ENCODE measurements at places on chromosomes 5 and 9.

DNA sequence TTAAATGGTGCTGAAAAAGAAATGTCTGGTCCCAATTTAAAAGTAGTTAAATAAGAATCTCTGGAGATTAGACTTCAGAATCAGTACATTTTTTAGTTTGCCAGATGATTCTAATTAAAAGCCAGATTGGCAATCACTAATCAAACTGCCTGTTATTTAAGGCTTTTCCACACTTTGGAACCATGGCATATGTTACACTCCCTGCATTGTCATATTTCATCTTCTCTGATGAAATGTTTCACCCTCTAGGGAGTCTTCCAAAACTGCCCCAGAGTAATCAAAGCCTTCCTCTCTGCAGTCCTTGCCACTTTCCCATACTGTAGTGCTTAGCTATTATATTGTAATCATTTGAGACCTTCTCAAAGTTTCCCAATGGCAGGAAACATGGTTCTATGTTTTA is 17.5 kb upstream of the OR13C9 start:
- no peak for DNase-seq
- H3K4me3 ChIP-seq: no peak overlapping the region
- no peaks in the 10 kb centered on the region for H3K27me3 ChIP-seq
- no peaks in the 10 kb centered on the region for H3K4me1 ChIP-seq
- H3K27ac ChIP-seq: no peak overlapping the region
- no peaks in the 10 kb centered on the region for H3K36me3 ChIP-seq

DNA sequence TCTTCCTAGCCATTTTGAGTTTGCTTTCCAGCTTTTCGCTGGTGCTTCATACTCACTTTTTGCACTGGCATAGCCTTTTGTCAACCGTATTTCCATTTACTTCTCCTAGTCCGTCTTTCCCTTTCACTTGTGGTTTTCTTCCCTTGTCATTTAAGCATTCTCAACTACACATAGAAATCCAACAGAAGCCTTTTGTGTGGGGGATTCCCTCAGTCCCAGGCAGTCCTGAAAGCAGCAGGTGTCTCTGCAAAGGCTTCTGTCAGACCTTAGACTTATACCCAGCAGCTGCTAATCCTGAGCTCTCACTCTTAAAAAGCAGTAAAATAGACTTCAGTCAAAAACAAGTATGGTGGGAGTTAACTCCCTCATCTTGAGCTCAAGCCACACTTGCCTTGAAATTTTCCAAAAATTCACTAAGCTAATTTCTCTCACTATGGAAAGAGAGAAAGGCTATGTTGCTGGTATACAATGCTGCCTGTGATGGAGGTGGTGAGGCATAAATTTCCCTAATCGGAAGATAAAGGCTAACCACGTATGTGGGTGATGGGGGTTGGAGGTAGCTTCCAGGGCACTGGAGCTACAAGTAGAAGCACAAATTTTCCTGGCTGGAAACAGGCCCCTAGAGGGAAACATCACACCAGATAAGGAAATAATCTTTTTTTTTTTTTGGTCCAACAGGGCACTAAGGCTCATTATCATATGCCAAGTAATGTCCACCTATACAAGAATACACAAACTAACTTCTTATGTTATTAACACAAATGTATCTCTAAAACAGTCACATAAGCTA is 34.8 kb upstream of the IFNK start:
- peaks cover 3% of the 10 kb centered on the region for H3K27me3 ChIP-seq
- peaks cover 4% of the 10 kb centered on the region for H3K36me3 ChIP-seq
- peak overlapping the region; percentile 7 for H3K27ac ChIP-seq
- peaks cover 31% of the 10 kb centered on the region for H3K4me1 ChIP-seq
- H3K4me3 ChIP-seq: no peak overlapping the region

- H3K27me3 ChIP-seq: no peaks in the 10 kb centered on the region
- no peaks in the 10 kb centered on the region for H3K4me1 ChIP-seq
- DNase-seq: no peak
- H3K4me3 ChIP-seq: no peak overlapping the region
Observed at GRCh38 chr5:176943816-176944215, 44.7 kb upstream of the HK3 start.

DNA sequence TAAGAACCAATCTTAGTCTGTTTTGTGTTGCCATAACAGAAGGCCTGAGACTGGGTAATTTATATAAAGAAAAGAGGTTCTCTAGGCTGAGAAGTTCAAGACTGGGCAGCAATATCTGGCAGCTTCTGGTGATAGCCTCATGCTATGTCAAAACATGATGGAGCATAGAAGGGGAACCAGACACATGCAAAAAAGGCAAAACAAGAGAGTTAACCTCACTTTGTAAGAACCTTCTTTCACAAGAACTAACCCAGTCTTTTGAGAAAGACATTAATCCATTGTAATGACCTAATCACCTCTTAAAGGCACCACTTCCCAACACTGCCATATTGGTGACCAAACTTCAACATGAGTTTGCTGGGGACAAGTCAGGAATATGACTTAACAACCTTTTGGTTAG is 37.3 kb downstream of the FSD1L start:
- H3K27ac ChIP-seq: no peak overlapping the region
- no peaks in the 10 kb centered on the region for H3K36me3 ChIP-seq
- DNase-seq: no peak
- H3K4me3 ChIP-seq: no peak overlapping the region

DNA sequence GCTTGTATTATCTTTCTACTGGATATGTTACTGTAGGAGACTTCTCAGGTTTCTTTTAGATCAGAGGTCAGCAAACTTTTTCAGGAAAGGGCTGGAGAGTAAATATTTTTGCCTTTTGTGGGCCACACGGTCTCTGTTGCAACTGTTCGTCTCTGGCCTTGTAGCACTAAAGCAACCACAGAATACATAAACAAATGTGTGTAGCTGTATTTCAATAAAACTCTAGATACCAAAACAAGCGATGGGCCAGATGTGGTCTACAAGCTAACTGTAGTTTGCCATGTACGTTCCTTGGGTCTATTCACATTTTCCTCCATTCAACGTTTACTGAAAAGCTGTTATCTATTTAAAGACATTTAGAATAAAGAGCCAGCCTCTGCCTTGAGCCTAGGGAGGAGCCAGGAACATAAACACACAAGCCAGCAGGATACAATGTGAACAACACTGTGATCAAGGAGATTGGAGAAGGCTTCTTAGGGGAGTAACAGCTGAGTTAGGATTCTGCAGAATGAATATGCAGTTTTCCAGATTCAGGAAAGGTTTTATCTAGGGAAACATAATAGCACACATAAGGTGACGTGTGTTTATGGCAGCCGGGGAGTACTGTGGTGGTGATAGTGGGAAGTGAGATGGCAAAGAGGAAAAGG is 33.0 kb upstream of the HOMER1 start:
- no peaks in the 10 kb centered on the region for H3K27me3 ChIP-seq
- no peak for DNase-seq
- H3K4me1 ChIP-seq: no peaks in the 10 kb centered on the region
- H3K27ac ChIP-seq: no peak overlapping the region
- no peaks in the 10 kb centered on the region for H3K36me3 ChIP-seq
- no peak overlapping the region for H3K4me3 ChIP-seq

GRCh38 chr9:734831-735511 is 106.5 kb upstream of the DMRT1 start:
- no peak overlapping the region for H3K27ac ChIP-seq
- no peak for DNase-seq
- H3K27me3 ChIP-seq: no peaks in the 10 kb centered on the region
- peaks cover 10% of the 10 kb centered on the region for H3K36me3 ChIP-seq
- no peaks in the 10 kb centered on the region for H3K4me1 ChIP-seq
- no peak overlapping the region for H3K4me3 ChIP-seq

DNA sequence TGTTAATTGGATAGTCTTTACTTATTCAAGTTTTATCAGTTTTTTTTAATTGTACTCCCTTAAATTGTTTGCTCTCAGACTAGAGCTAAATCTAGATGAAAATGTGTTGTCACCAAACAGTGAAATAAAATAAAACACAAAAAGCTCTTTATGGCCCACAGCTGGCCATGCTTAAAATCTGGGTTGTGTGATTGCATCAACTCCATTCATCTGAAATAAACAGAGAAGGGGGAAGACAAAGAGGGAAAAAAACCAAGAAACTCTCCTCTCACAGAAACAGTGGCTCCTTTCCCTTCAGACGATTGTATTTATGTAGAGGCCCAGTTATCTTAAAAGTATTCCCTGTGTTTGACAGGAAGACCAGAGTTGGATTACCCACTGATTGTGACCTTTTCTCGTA is 422.4 kb downstream of the IRX1 start:
- H3K27ac ChIP-seq: no peak overlapping the region
- no peaks in the 10 kb centered on the region for H3K36me3 ChIP-seq
- H3K4me3 ChIP-seq: no peak overlapping the region
- H3K4me1 ChIP-seq: no peaks in the 10 kb centered on the region
- DNase-seq: no peak

- H3K27ac ChIP-seq: no peak overlapping the region
- no peaks in the 10 kb centered on the region for H3K4me1 ChIP-seq
- H3K4me3 ChIP-seq: no peak overlapping the region
- no peaks in the 10 kb centered on the region for H3K36me3 ChIP-seq
- no peak for DNase-seq
- peaks cover 6% of the 10 kb centered on the region for H3K27me3 ChIP-seq
Observed at GRCh38 chr5:150253416-150254208, 36.0 kb downstream of the CAMK2A start.

GRCh38 chr5:42506662-42507061 is 83.4 kb downstream of the GHR start:
- no peaks in the 10 kb centered on the region for H3K4me1 ChIP-seq
- H3K4me3 ChIP-seq: no peak overlapping the region
- no peak overlapping the region for H3K27ac ChIP-seq
- no peak for DNase-seq

DNA sequence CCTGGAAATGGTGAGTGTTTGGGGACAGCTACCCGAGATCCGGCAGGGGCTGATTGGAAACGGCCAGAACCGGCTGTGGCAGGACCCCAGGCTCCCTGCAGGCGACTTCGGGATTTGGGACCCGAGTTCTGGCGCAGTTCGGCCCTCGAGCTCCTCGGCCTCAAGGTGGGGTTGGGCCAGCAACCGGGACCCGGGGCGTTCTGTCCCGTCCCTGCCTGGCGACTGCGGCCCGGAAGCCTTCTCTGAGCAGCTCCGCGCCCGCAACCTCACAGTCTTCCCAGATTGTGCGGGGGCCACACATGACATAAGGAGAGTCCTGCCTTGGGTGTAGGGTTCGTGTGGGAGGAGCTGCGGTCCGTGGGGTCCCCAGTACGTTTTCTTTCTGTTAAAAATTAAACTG is 23.2 kb upstream of the NEURL1B start:
- no peaks in the 10 kb centered on the region for H3K36me3 ChIP-seq
- H3K27me3 ChIP-seq: peaks cover under 1% of the 10 kb centered on the region
- no peak for DNase-seq
- no peak overlapping the region for H3K4me3 ChIP-seq
- no peaks in the 10 kb centered on the region for H3K4me1 ChIP-seq

DNA sequence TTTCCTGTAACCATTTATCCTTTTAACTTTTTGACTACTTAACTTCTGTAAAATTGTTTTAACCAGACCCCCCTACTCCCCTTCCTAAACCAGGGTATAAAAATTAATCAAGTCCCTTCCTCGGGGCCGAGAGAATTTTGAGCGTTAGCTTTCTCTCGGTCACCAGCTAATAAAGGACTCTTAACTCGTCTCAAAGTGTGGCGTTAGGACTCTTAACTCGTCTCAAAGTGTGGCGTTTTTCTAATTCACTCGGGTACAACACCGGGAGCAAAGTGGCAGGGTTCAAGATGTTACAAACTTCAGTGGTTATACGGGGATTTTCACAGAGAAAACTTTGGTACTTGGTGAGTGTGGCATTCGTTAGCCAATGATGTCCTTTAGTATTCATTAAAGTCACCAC is 39.7 kb upstream of the PPP1R26 start:
- no peaks in the 10 kb centered on the region for H3K36me3 ChIP-seq
- H3K27ac ChIP-seq: no peak overlapping the region
- peaks cover 9% of the 10 kb centered on the region for H3K27me3 ChIP-seq
- no peak for DNase-seq
- H3K4me3 ChIP-seq: no peak overlapping the region

DNA sequence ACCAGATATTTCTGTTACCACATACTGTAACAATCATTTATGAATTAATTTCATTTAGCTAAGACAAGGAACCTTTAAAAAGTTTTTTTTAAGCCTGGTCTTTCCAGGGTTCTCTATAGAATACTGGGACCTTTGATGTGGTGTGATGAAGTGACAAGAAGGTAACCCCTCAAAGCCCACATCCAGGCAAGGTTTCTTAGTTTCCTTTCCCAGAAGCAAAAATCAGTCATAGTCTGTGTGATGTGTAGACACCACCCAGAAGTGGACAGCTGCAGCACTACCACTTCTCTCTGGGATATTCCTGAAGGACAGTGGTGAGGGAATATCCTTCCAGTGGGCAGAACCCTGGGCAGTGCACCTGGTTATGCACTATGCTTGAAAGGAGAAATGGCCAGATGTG is 115.6 kb downstream of the TTC39B start:
- peak; percentile 39 for DNase-seq
- H3K4me3 ChIP-seq: no peak overlapping the region

DNA sequence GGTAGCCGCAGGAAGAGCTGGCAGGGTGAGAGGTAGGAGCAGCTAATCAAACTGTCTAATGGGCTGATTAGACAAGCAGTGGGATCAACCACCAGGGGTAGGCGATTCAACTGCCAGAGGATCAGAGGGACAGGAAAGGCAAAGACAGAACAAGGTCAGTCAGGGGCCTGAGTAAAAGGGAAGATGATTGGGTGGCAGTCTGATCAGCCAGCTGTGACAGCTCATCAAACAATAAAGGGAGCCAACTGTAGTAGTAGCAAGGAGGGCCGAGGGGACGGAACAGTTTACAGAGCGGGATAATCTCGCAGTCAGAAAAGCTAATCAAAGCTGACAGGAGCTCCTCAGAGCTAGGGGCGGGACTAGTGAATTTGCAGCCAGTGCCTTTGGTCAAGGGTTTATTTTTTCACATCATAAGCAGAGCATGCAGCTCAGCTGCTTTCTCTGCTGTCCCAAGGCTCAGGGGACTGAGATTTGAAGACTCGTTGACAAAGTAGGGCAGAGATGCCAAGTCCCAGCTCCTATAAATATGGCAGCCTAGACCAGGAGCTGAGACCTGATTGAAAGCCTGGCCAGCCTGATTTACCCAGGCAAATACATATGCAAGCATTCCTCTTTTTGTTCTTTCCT is 418.2 kb downstream of the GABRG2 start:
- no peaks in the 10 kb centered on the region for H3K27me3 ChIP-seq
- no peaks in the 10 kb centered on the region for H3K4me1 ChIP-seq
- H3K27ac ChIP-seq: no peak overlapping the region
- no peak for DNase-seq
- no peak overlapping the region for H3K4me3 ChIP-seq
- no peaks in the 10 kb centered on the region for H3K36me3 ChIP-seq

GRCh38 chr5:124460642-124461041 is 285.8 kb downstream of the ZNF608 start:
- no peaks in the 10 kb centered on the region for H3K4me1 ChIP-seq
- no peaks in the 10 kb centered on the region for H3K36me3 ChIP-seq
- no peak overlapping the region for H3K4me3 ChIP-seq
- no peak overlapping the region for H3K27ac ChIP-seq
- DNase-seq: no peak
- no peaks in the 10 kb centered on the region for H3K27me3 ChIP-seq

All from activated naive CD4-positive, alpha-beta T cell treated with anti-CD3 and anti-CD28 coated beads, Interleukin-2, amount 10 ng/mL, durations not matched to agents 7 days and 5 days (primary cell).